GM19239 (cell line): ENCODE measurements at places on chromosomes 3 and 15.

DNA sequence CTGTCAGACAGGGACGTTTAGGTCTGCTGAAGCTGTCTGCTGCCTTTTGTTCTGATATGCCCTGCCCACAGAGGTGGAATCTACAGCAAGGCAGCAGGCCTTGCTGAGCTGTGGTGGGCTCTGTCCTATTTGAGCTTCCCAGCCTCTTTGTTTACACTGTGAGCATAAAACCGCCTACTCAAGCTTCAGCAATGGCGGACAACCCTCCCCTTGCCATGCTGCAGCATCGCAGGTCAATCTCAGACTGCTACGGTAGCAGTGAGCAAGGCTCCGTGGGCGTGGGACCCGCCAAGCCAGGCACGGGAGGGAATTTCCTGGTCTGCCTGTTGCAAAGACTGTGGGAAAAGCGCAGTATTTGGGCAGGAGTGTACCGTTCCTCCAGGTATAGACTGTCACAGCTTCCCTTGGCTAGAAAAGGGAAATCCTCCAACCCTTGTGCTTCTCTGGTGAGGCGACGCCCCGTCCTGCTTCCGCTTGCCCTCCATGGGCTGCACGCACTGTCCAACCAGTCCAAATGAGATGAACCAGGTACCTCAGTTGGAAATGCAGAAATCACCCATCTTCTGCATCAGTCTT lies 71.4 kb downstream of the SPSB4 start:
- DNase-seq: no peak

DNA sequence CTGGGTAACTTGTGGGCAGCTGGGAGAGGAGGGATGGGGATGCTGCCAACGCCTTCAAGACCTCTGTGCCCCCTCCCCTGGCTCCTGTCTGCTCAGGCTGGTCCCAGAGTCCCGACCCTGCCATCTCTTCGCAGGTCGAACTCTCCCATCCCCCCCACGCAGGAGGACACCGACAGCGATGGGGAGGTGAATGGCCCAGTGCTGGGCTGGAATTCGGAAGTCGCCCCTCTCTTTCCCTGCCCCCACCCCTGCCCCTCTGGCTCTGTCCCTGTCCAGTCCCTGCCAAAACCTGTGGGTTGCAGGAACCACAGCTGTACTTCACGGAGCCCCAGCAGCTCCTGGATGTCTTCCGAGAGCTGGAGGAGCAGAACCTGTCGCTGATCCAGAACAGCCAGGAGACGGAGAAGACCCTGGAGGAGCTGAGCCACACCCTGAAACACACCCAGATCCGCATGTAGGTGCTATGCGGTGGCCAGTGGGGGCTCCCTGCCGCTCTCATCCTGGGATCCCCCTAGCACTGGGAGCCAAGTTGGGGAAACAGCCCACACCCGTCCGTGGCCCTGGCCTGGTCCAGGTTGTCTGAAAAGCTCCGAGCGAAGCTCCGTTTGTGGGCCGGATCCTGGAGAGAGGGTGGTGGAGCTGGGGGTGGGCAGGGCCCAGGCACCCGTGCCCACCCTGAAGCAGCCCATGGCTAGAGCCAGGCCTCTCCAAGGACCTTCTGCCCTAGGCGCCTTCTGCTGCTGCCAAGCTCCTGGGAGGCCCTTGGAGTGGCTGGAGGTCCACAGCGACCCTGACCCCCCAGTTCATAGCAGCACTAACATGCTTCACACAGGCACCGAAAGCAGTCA lies 28.7 kb downstream of the CFAP100 start:
- DNase-seq: no peak

GRCh38 chr3:193011958-193012357 lies 94.3 kb upstream of the MB21D2 start:
- DNase-seq: no peak

- no peak for DNase-seq
Measured at GRCh38 chr15:64138331-64138941, 13.1 kb upstream of the SNX22 start.

DNA sequence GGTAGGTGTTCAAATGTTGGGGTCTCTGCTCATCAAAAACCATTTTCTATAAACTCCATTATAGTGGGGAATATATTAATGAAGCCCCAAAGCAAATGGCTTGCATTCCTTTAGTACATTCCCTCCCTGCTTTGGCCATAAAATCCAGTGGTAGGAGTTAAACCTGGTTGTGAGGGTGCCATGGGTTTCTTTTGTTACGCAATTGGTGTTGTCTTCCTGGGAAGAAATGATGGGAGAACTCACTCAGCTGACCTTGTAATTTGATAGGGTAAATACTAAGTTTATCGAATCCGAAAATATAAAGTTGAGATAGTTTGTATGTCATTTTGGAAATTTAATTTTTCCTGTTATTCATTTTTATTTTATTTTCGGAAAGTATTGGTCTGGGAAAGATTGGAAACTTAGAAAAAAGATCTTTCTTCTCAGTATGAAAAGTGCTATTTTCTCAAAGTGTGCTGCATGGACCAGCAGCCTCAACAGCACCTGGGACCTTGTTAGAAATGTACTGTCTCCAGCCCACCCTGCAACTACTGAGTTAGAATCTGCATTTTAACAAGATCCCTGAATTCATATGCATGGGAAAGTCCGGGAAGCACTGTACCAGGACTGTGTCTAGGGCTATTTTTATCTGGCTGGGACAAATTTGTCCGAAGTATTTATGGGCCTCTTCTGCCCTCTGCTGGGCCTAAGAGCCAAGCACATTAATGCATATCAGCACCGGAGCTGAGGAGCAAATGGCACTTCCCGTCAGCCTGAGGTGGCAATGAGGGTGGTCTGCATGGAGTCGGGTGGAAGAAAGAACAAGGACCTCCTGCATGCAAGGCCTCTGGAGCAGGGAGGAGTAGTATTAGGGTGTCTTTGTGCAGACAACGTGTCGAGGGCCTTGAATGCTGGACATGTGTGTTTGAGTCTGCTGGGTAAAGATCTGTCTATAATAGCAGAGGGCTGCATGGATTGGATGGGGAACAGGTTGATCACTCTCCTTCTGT lies 54.7 kb downstream of the FAM81A start:
- DNase-seq: peak; percentile 8

DNA sequence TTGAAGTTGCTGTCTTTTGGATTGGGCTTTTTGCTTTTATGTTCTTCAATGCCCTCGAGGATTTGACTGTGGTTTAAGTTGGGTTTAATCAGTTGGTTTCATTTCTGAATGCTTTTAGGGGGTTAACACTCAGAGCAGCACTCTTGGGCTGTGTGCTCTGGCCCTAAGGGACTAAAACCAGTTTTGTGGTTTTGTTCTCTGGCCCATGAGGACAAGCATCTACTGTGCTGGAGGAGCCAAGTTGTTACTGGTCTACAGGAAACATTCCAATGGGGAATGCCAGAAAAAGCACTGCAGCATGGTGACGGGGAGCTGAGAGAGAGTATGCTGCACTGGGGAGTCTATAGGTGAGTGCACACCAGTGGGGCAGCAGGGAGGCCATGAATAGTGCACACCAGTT lies 596.9 kb downstream of the ZBBX start:
- DNase-seq: no peak

- no peak for DNase-seq
Measured at GRCh38 chr3:195573611-195574496, 9.9 kb downstream of the APOD start.

DNA sequence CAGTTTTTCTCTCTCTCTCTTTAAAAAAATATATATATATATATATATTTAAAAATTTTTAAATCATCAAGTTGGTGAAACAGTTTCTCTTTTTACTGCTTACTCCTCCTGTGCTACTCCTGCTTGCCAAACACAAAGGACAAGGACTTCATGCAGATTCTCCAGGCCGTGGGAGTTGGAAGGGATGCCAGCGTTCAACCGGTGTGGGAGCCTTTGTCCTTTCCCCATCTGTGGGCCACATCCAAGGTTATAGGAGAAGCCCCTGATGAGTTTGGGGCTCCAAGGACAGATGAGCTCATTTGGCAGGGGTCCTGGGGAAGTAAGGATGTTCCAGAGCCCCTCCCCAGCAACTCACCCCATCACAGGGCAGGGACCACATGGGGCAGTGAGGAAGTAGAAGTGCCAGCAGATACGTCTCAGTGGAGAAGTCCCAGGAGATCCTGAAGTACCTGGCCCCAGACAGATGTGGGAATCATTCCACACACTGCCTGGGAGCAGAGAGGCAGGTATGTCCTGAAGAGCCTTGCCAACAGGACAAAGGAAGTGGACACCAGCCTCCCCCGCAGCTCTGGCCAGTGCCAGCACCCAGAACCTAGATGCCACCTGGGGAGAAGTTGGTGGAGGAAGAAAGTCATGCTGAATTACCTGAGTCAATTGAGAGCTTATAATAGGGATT lies 36.6 kb downstream of the CCK start:
- DNase-seq: no peak
